ENCODE measurements at places on chromosomes 4 and X. TPM values are rescaled to one million over a fixed set of nuclear protein-coding genes. Genes with fewer than 3 reads are reported as not detected.

The IL21 gene
- total RNA-seq: not detected

The ETNPPL gene
- not detected for total RNA-seq

The GIMD1 gene
- total RNA-seq: not detected

The CLTRN gene
- 0.78 TPM for total RNA-seq

The SLITRK4 gene
- 8.7 TPM for total RNA-seq

DNA sequence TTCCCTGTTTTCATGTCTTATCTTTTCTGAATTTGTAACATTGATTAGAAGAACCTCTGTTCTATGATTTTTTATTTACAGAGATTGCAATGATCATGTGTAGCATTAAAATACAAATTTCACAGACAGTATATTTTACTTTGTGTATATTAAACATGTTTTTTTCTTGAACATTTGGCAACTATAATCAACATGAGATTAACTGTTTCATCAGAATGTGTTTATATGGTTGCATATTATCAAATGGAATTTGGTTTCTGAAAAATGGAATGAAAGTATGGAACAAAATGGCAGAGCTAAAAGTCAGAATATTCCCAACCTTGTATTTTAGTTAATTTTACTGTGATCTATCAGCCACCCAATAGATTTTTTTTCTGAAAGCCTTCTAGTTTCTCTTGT is 19.9 kb downstream of the ARSJ start:
- no peak for DNase-seq

GRCh38 chr4:1291091-1291490 is 1.4 kb downstream of the MAEA start:
- no peak for DNase-seq

DNA sequence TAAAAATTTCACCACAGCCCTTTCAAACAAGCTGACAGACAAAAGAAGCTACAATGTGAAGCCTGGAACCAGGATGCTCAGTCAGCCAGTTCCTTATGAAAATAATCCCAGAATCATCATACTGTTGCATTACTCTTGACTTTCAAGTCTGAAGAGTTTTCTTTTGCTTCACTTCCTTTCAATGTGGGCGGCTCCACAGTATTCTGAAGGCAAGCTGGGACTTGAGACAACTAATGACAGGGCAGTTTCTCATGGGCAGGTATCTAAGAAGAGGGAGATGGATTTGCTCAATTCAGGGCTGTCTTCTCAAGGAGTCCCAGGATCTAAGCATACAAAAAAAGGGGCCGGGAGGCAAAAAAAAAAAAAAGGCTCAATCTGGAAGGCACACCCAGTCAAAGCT is 173.4 kb downstream of the PAPSS1 start:
- DNase-seq: no peak

GRCh38 chrX:70552130-70552704 is 107.6 kb downstream of the DLG3 start:
- DNase-seq: no peak

DNA sequence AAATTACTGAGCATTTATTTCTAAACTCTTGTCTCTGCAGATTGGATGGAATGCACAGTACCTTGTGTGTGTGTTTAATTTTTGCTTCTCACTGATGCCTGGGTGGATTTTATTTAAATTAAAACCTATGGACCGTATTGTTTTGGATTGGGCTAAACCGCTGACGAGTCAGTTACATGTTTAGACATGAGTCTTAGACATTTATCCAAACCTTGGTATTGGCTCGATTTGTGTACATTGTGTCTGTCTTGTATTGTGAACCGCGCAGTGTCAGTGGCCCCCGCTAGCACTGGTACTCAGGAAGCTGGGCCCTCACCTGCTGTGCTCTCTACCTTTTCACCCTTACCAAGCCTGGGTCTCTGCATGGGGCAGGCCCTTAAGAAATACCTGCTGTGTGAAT is 40.8 kb upstream of the TADA2B start:
- DNase-seq: no peak

GRCh38 chr4:184644553-184645307 is 4.5 kb downstream of the CASP3 start:
- DNase-seq: no peak

GRCh38 chrX:101347859-101348451 is 587 bp downstream of the TIMM8A start:
- no peak for DNase-seq

GRCh38 chr4:87236861-87237260 is 16.4 kb upstream of the KLHL8 start:
- no peak for DNase-seq

DNA sequence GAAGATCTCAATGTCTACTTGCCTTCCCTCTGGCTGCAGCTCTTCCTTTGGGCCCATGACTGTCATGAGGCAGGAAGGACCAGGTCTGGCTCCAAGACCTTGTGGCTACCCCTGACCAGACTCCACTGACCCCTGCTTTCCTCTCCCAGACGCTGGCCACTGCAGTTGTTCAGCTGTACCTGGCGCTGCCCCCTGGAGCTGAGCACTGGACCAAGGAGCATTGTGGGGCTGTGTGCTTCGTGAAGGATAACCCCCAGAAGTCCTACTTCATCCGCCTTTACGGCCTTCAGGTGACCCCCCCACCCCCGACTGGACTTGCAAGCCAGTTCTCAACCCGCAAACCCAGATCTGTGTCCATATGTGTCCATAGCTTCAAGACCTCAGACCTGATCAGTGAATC is 535 bp downstream of the WAS start:
- no peak for DNase-seq

DNA sequence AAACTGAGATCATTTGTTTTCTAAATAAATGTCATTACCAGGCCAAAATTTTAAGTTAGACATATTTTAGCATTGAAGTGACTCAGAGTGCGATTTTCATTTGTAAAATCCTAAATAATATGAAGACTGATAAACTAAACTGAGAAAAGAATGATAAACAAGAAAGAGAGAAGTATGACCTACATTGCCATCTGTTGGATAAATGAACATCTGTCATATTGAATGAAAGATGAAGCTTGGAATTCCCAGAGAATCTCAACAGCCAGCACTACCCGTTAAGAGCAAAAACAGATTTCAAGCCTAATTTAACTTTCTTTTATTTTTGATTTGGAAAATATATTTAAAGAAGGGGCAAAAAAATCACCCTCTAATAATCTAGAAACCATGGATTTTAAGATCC is 591.0 kb upstream of the ATOH1 start:
- DNase-seq: no peak

DNA sequence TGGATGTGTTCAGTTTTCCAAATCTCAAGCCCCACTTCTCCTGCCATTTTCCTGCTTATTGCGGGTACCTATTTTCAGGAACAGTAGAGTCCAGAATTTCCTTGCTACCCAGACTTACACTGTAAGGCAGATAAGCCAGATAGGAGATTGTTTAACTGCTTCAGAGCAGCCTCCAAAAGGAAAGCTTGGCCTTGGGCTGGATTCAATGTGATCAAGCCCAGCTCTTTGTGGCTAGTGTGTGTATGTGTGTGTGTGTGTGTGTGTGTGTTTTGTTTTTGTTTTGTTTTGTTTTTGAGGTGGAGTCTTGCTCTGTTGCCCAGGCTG is 34.0 kb downstream of the RNF175 start:
- DNase-seq: no peak

DNA sequence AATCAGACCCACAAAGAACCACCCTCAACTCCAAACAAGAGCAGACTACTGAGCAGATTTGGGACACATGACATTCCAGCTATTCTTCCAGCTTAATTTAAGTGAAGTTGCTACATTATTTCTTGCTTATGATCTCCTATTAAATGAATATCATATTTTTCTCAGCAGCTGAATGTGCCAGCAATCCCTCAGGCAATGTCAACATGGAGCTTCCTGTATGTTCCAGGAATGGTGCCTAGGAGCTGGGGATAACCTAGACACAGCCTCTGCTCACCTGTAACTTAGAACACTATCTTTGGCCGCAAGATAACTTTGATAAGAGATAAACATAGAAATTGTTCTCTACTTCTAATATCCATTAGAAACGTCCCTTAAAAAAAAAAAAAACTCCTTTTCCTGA is 274.4 kb upstream of the RASGEF1B start:
- no peak for DNase-seq

DNA sequence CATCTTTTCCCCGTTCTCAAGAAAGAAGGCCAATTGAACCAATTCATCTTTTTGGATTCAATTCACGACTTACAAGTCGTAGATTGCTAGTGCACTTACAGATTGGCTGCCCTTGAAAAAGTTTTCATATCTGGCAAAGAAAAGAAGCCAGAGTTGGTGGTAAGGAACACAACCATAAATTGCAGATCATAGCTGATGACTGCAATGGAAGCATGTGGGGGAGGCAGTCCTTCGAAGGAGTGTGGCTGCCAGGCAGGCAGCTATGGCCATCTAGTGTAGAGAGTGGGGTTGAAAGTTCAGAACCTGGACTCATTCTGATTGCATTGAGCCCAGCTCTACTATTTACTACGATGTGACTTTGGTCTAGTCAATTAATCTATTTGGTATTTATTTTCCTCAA is 4.5 kb downstream of the GPM6A start:
- DNase-seq: no peak

- DNase-seq: no peak
Observed at GRCh38 chr4:76313547-76313946, 7.0 kb downstream of the STBD1 start.

GRCh38 chr4:64584125-64584524 is 174.9 kb upstream of the TECRL start:
- no peak for DNase-seq

- no peak for DNase-seq
Observed at GRCh38 chr4:156913234-156913633, 58.4 kb downstream of the PDGFC start.

- no peak for DNase-seq
Observed at GRCh38 chr4:99845708-99846469, 29.3 kb downstream of the DAPP1 start.

DNA sequence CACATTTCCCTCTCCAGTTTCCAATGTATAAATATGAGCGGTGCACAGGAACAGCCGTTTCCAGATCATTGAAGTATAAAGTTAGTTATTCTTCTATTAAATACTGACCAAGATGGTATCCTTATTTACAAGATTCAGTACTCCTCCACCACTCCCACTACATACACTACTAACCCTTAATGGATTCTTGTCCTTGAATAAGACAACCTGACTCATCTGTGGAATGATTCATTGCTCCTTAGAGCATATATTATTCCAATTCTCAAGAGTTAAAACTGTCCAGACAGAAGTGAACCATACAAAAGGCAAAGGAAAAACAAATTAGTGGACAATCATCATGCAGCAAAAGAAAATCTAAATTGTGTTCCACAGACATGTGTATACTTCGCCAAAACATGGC is 373.3 kb downstream of the IDS start:
- no peak for DNase-seq

GRCh38 chr4:19748519-19749479 is 502.9 kb upstream of the SLIT2 start:
- no peak for DNase-seq

GRCh38 chrX:138128027-138128671 is 562.2 kb downstream of the ZIC3 start:
- no peak for DNase-seq

- no peak for DNase-seq
Observed at GRCh38 chrX:96715481-96715880, 30.8 kb downstream of the DIAPH2 start.

DNA sequence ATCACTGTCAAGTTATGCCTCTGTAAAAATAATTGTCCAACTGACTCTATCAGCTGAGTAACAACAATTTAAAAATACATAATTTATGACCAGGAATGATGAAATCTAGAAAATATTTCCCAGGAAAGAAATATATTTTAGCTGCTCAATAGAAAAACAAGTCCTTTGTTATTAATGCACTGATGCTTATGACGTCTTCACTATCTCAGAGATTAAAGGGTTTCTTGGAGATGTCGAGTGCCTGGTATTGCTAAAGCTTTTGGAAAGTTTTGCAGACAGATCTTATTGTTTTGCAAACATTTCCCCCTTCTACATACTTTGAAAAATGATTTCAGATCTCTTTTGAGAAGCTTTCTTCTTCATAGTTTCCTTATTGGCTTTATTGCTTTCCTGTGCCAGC is 154.6 kb upstream of the RPS6KA3 start:
- no peak for DNase-seq

DNA sequence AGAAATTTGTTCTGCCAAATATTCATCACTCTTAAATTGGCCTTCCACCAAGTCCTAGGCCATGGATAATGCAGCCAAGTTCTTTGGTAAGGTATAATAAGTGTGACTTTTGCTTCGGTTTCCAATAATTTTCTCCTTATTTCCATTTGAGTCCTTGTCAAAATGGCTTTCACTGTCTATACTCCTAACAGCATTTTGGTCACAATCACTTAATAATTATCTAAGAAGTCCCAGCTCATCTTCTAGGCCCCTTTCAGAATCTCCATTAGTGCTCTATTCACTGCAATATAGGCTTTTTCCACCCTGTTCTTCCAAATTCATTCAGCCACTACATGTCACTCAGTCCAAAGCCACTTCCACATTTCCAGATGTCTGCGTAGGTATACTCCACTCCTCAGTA is 51.0 kb upstream of the SPIN4 start:
- DNase-seq: no peak

- DNase-seq: no peak
Observed at GRCh38 chr4:89270792-89271191, 36.8 kb downstream of the GPRIN3 start.

GRCh38 chr4:86957215-86957614 is 22.4 kb downstream of the AFF1 start:
- no peak for DNase-seq

- no peak for DNase-seq
Observed at GRCh38 chr4:185039508-185040273, 21.4 kb downstream of the HELT start.

DNA sequence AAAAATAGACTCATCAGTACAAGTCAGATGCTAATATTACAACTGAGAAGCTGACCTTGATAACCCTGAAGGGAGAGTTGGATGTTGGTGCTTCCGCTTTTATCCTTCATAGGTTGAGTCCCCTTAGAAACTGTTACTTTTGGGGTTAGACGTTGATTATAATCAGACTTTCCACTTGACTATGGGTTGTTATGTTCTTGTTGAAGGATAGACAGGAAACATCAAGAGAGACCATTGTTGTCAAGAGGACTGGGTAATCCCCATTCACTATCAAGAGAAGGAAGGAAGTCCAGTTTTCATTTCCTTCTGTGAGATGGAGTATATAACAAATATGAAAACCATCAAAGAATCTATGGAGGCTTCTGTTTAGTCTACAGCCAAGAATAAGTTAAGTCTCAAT is 229.9 kb upstream of the AFF2 start:
- DNase-seq: no peak

GRCh38 chr4:36386691-36387090 is 105.3 kb downstream of the DTHD1 start:
- DNase-seq: no peak

GRCh38 chr4:86569103-86569870 is 24.8 kb upstream of the PTPN13 start:
- DNase-seq: no peak
